ENCODE measurements at places on chromosomes 3 and 15.

DNA sequence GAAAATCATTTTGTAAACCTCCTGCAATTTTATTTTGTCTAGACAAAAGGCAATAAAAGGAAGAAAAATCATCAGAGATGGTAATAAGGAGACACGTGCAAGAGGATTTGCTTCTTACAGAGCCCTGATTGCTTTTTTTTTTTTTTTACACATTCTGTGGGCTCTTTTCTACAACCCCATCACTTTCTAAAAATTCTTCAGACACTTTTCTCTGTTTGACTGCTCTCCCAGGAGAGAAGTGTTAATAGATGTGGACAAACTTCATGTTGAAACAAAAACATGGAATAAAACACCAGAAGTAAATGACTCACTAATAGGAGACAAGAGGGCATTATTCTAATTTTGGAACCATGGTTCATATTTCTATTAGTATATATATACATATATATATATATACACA lies 114.4 kb upstream of the TPRG1 start:
- DNase-seq, result no peak

- no peak for DNase-seq
Observed at GRCh38 chr15:82551646-82552247, 11.5 kb upstream of the RPS17 start.

DNA sequence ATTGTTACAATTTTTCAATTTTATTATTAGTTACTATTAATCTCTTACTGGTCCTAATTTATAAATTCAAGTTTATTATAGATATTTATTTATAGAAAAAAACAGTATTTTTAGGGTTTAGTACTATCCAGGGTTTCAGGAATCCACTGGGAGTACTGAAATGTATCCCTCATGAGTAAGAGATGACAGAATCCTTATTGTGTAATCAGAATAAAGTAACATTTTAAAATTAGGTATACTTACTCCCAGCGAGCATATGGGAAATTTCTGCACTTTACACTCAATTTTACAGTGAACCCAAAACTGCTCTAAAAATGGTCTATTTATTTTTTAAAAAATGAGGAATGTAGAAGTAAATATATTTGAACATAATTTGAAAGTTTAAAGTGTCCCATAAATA lies 202.7 kb downstream of the CGGBP1 start:
- DNase-seq, result no peak

DNA sequence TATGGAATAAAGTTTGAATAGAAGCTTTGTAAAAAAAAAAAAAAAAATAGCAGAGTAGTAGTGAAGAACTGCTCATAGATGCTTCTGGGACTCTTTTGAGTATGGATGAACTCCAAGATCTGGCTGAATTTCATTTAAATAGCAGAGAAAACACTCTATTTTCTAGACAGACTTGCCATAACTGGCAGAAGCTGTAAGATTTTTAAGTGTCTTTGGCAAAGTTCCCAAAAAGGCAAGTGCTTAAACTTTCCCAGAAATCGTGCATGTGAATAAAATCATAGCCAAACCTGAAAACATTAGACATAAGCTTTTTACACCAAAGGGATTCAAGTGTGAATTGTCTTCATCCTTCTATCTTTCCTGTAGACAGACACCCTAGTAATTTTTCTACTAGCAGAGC lies 110.3 kb upstream of the MITF start:
- DNase-seq, result no peak

DNA sequence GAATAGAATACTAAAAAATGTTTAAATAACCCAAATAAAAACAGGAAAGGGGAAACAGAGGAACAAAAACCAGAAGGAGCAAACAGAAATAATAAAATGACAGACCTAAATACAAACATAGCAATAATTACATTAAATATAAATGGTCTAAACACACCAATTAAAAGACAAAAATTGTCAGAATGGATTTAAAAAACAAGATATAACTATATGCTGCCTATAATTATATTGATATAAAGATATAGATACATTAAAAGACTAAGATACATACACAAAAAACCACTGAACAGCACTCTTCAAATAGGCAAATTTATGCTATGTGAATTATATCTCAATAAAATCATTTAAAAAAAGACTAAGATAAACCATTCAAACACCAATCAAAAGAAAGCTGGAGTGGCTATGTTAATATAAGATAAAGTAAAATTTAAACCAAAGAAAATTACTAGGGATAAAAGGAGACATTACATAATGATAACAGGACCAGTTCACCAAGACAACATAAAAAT lies 168.9 kb downstream of the SMAD6 start:
- DNase-seq, result no peak

GRCh38 chr15:38050529-38051448 lies 116.3 kb downstream of the TMCO5A start:
- DNase-seq, result no peak

GRCh38 chr3:160981217-160981938 lies 123.8 kb downstream of the B3GALNT1 start:
- DNase-seq, result no peak

DNA sequence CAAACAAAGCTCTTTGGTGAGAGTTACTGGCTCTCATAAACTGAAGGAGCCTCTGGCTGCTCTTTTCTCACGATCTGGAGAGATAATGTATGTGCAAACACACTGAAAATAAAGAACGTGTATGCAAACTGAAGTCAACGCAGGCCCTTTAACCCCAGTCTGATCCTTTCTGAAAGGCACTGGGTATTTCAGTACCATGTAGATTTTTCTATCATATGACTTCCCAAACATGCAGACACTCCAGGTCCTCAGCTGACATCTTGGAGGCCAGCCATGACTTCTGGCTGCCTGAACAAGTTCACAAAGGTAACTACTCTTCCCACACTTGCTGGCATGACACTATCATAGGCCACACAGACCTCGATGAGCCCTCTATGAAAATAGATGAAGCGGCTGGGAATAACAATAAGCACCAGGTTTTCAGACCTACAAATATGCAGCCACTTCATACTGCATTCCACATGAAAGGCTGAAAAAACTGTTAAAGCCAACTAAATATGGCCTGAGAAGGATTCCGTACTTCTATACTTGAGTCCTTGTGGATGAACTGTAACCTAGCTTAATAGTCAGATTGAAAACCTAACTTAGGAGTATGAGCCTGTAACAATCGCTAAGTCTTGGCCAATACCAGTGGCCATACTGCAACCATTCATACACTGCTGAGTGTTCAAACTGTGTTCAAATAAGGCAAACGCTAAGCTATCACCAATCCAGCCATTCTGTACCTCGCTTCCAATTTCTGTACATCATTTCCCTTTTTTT lies 121.3 kb downstream of the THRB start:
- no peak for DNase-seq

DNA sequence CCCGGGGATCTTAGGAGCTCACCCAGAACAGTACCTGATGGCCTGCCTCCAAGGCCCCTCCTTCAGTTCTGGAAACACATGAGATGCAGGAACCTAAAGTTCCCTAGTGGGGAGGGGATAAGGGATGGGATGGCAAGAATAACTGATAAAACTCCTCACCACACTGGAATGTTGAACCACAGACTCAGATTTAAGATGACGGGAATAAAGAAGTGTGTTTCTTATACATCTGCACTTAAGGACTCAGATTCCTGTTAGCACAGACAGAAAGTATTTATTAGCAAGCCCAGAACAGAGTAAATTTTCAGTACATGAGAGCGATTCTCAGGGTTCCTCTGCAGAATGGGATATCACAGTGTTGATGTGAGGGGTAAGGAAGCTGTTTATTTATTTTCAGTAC lies 245.2 kb downstream of the TLE3 start:
- no peak for DNase-seq

- no peak for DNase-seq
Observed at GRCh38 chr3:123833398-123833785, 50.7 kb downstream of the MYLK start.

- DNase-seq, result no peak
Observed at GRCh38 chr3:117531078-117531767, 821.6 kb downstream of the TUSC7 start.

DNA sequence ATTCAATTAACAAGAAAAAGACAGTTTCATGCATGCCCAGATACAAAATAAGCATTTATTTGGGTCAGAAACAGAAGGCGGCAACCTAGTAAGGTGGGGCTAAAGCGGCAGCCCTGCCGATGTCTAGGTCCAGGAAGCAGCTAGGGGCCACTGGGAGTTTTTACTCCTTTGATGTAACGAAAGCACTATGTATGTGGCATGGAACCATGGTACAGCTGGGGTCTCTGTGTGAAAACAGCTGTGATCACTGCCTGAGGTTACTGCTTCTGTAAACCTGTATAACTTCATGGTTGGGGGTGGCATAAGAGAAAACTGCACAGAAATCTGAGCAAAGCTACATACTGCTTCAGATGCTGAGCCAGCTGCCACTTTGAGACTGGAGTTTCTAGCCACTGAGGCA lies 119.5 kb downstream of the ZNF280D start:
- no peak for DNase-seq

DNA sequence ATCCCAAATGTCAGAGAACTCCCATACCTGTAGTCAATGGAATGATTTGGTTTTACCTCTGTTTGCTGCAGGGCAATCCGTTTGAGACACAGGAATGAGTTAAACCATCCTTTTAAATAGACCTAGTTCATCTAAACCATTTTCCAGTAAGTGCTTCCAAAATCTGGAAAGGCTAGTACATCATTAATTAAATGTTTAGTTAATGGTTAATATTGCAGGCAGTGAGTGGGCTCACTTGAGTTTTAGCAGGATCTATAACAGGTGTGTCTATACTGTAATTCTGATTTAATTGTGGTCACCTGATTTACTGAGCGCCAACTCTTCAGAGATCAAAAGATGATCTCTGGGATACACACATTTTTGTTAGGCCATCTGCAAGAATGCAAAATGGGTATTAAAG lies 353.9 kb upstream of the ROPN1 start:
- no peak for DNase-seq

DNA sequence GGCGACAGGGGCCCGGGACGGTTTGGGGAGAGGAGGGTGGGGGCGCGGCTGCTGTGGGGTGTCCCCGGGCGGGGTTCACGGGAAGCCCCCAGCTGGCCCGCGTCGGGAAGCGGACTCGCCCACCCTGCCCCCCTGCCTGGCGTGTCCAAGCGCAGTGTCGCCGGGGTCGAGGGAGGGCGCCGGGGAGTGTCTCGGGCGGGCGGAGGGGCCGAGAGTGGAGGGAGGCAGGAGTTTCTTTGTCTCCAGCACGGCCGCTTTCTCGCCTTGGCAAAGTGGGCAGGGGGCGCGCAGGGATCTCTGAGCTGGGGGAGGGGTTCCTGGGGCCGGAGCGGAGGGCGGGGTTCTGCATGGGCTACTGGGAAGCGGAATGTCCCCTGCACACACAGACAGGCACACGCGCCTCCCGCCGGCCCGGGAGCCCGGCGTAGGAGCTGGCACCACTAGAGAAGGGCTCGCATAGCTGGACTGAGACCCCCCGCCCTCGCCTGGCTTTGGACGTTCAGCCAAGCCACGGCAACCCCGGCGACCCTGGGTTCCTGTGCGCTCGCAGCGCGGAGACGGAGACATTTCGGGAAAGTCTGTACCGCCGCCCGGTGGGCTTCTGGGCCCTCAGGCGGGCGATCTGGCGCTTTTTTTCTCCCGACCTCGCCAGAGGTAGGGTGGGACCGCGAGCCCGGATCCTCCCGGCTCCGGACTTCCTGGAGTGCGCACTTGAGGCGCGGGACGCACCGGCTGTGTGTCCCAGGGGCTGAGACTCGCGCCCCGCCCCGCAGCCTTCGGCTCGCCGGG lies 822 bp downstream of the ST8SIA2 start:
- no peak for DNase-seq

DNA sequence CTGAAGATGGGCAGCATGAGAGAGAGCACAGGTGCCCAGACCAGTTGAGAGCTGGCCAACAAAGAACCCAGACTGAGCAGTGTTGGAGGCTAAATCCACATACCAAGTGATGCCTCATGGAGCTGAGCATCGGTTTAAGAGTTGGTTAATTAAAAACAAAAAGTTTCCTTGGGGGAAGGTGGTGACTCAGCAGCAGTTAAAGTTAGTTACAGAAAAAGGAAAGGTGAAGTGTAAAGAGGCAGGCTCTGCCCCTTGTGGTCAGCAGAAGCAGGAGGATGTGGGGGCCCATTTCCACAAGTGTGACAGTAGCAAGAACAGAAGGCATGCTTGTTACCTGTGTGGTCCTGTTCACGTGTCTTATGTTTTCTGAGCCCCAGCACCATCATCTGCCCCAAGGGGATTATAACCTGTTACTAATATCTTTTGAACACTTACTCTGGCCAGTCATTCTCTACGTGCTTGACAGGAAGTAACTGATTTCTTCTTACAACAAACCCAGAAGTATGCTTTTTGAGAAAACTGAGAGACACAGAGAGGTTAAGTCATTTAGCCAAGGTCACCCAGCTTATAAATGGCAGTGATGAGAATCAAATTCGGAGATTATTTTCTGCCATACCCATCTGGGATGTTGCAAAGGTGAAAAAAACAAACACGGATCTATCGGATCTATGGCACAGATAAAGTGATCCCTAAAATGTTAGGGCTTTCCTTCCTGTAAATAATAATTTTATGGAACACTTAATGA lies 91.0 kb downstream of the EPHB1 start:
- DNase-seq, result no peak

DNA sequence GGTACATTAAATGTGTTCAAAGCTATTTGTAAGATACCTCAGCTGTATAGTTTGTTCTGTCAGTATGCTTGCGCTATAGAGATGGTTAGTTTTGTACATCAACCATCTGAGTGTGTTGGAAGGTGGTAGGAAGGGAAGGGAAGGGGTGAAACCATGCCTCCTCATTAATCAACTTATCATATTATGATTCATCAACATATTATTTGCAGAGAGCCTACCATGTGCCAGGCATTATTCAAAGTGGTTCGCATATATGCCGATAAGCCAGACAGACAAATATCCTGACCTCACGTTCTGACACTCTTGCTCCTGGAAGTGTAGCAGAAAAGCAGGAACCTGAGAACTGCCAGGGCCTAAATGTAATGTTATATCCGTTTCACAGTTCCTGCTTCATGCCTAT lies 248.1 kb upstream of the NR2E3 start:
- DNase-seq, result no peak

DNA sequence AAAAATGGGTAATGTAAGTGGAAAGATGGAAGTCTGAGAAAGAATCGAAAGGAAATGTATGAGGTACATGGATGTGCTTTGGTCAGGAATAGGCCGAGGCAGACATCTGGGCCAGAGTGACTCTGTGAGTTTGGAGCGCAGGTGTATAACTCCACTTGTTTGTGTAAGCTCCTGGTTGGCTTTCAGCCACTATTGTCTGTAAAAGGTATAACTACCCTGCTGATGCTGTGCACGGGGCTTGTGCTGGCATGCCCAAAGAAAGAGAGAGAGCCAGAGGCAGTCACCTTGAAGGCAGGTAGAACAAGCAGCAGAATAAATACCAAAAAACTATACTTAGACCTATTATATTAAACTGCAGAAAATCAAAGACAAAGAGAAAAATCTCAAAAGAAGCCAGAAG lies 32.7 kb upstream of the CD96 start:
- no peak for DNase-seq

DNA sequence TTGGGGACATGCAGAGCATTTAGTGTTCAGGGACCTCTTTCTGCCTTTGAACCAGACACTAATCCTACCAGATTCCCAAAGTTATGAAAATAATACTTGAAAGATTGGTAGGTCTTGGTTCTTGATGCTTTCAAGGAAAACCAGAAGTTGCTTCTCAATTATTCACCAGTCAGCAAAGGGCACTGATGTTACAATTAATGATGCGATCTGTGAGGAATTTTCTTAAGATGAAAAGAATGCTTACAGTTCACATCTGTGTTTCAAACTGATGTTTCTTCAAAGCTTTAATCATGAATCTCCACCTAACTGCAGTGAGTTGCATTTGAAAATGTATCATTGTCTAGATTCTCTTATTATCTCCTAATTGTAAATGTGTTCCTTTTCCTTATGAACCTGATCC lies 161.0 kb downstream of the NAALADL2 start:
- DNase-seq, result no peak

GRCh38 chr3:105284876-105285275 lies 81.8 kb upstream of the ALCAM start:
- DNase-seq, result no peak

All from thoracic aorta (tissue), 2 donors.